ENCODE measurements at places on chromosomes 3 and 15.

DNA sequence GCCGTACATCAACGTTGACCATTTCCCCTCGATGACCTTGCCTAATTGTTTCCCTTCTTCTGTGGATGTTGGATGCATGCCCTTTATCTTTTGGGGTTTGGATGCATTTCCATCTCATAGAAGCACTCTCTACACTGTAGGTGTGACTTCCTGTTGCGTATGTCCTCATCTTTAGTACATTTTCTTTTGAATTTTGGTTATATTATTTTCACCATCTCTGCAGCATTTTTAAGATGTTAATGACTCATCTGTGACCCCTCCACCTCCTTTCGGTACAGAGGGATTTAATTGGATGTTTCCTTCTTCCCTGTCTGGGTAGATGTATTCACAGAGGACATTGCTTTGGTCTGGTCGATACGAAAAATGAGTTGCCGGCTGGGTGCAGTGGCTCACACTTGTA lies 172.1 kb downstream of the APBA2 start:
- DNase-seq: no peak

DNA sequence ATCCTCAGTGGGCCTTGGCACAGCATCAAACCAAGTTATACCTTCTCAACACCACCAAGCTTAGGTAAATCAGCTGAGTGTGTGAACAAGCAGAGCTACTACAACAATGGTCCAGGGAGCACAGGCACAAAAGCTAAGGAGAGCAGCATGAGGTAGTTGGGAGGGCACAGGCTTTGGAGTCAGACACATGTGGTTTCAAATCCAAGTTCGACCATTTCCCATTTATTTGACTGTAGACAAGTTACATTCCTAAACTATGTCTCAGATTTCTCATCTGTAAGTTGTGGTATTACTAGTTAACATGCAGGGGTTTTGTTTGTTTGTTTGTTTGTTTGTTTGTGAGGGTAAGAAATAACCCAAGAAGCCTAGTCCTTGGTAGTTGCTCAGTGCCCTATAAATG lies 46.9 kb downstream of the MLH1 start:
- no peak for DNase-seq

DNA sequence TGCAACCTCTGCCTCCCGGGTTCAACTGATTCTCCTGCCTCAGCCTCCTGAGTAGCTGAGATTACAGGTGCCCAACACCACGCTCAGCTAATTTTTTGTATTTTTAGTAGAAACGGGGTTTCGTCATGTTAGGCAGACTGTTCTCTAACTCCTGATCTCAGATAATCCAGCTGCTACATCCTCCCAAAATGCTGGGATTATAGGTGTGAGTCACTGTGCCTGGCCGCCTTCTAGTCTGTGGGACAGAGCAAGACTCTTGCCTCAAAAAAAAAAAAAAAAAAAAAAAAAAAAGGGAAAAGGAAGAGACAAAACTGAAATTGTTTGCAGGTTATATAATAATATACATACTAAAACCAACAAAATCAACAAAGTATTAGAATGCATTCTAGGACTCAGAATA lies 215.2 kb downstream of the PCCB start:
- DNase-seq: no peak

DNA sequence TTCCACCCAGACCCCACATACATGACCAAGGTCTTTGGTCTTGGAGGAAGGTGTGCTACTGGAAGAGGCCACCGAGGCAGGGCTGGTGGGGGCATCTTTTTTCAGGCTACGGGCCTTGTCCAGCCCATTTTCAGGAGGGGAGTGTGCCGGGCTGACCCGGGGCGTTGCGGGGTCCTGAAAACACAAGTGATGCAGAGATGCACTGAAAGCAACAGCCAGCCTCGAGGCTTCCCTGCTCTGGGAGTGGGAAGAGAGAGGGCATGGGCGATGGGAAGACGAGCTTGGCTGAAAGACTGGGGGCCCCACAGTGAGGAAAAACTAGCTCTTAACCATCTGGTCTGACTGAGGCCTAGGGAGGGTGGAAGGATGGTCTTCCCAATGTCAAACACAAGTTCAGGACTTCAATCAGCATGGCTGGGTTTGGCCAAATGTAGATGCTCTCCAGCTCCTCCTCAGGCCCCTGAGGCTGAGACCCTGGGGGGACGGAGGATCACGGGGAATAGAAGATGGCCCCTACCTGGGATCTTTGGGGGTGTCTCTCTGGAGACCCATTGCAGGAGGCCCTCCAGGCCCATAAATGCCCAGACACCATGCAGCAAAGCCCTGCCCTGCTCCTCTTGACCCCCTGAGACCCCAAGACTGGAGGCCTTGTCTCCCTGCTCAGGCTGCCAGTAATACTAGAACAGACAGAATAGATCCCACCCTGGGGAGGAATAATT lies 38.9 kb downstream of the TLE3 start:
- DNase-seq: no peak

- no peak for DNase-seq
Observed at GRCh38 chr15:100255644-100256043, 86.1 kb downstream of the ADAMTS17 start.

- no peak for DNase-seq
Observed at GRCh38 chr3:68287101-68287500, 632.7 kb upstream of the SUCLG2 start.

GRCh38 chr3:185920184-185920583 lies 17.6 kb downstream of the TRA2B start:
- no peak for DNase-seq

DNA sequence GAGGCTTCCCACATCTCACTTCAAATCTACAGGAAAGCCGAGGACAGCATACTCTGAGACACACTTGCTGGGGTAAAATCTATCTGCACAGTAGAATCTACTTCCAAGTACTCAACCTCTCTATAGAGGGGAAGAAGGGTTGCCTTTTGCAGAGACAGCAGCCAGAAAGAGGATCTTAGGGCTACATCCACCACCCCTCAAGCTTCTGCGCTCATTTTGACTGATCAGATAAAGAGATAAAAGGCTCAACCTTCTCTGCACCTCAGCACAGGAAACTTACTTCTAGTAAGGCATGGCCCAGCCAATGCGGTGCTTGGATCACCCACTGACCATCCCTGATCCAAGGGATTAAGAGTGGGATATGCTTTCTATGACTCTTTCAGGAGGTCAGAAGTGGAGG lies 6.9 kb upstream of the SLC9A9 start:
- DNase-seq: no peak

DNA sequence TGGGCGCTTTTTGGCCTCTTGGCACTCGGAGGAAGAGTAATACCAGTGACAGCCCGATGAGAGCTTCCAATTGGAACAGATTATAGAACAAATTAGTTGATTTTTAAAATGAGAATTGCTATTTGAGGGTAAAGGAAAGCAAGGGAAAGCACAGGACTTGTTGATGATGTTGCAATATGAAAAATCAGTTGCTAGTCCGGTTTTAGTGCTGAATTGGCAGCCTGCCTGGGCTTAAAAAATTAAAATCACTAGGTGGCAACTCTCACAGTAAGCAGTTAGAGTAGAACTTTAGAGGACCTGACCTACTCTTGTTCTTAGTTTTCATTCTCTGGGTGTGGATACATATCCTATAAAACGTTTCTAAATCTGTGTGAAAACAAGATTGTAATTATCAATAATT lies 2.1 kb upstream of the SCAANT1 start:
- no peak for DNase-seq

GRCh38 chr3:138051947-138052802 lies 42.2 kb downstream of the CLDN18 start:
- DNase-seq: no peak

DNA sequence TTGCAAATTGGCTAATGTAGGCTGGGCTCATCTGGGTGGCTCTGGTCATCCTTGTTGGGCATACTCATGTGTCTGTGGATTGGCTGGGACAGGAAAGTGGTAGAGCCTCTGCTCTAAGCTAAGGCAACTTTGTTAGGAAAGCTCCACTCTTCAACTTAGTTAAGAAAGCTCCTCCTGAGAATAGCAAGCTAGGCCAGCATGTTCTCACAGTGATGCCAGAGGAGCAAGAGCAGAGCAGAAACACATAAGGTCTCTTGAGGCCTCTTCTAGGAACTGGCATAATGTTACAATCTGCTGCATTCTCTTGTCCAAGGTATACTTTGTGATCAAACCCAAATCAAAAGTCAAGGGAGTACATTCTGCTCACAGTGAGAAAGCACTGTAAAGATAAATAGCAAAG lies 158.6 kb upstream of the RORA start:
- DNase-seq: no peak

GRCh38 chr3:168152149-168152548 lies 56.4 kb upstream of the GOLIM4 start:
- no peak for DNase-seq

DNA sequence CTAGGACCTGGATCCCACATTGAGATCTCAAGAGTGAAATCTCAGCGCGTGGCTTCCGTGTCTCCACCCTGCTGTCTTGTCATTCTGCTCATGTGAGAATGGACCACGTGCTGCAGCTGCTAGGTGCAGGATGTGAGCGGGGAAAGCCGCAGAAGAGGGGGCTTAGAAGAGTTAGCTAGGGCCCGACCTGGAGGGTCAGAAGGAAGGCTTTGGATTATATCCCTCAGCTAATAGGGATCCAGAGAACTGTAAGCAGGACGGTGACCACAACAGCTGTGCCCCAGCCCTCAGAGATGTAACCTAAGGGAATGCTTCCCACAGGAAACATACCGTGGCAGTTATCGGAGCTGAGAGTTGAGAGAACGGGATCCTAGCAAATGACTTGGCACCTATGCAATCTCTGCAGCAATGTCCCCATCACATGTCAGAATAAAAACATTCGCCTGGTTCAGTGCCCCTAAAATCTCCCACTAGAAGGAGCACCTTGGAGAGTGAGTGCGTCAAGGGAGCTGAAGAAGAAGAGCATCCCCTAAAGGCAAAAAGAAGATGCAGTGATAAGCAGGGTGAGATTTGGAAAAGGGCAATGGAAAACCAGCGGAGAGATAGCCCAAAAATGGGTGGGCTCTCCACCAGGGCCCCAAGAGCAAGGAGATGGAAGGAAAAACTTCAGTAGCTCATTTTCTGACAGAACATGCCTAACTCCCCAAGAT lies 76.9 kb upstream of the ST8SIA2 start:
- DNase-seq: no peak

- no peak for DNase-seq
Observed at GRCh38 chr3:8201886-8202285, 299.7 kb upstream of the LMCD1 start.

DNA sequence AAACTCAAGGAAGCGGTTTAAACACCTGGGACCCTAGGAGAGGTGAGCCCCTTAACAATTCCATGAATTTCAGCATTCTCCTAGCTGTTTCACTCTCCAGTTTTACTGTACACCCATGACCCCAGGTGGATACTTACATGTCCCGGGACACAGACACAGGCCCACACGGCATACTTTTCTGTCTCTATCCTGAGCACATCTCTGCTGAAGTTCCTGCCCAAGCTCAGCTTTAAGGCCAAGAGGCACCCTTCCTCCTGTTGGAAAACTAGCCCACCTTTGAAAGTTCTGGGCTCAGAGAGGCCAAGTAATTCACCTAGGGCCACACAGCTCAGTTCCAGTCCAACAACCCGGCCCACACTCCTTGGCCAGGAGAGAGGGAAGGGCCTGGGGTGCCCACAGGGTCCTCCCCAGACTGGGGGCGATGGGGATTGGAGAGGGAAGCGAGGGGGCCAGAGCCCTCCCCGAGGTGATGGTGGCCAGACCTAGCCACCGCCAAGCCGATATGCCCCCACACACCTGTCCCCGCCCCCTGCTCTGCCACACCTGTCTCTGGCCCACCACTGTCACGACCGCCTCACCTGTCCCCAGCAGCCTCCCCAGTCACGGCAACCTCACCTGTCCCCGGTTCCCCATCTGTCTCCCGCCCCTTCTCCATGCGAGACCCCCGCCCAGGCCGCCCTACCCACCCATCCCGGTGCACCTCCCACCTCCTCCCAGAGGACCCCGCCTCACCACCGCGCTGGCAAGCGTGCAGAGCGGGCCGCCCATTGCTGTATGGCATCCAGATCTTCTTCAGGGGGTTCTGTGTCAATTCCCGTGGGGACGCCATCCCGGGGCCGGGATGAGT lies 431 bp downstream of the PFKFB4 start:
- no peak for DNase-seq
